ENCODE measurements at places on chromosomes 11 and 22.

DNA sequence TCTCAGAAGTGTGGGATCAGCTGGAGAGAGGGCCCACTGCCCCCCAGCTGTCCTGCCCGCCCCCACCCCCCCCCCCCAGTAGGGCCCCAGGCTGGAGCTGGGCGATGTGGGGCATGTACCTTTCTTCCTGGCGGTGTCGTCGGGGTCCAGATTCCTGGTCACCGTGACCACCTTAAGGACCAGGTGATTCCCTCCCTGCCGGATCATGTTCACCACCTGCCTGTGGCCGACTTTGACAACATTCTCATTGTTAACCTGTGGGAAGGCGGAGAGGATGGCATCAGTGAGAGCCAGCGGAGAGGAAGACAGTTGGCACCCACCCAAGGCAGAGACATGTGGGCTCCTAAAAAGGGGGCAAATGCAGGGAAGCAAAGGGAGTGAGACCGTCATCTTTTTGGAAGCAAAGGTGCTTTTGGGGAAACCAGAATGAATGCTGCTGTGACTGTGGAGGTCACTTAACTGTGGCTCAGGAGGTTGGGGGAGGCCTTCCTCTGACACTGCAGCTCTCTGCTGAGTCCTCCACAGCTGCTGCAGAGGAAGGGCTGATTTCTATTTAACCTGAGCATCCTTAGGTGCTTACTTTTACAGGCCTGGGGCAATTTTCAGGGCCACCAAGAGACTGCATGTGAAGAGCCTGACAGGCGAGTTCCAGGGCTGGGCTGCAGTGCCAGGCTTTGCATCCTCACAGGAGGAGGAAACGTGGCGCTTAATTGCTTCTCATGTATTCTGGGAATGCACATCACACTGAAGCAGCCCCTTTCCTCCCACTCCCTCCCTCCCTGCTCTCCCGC is 104.5 kb downstream of the CTTN start:
- no peak for DNase-seq

DNA sequence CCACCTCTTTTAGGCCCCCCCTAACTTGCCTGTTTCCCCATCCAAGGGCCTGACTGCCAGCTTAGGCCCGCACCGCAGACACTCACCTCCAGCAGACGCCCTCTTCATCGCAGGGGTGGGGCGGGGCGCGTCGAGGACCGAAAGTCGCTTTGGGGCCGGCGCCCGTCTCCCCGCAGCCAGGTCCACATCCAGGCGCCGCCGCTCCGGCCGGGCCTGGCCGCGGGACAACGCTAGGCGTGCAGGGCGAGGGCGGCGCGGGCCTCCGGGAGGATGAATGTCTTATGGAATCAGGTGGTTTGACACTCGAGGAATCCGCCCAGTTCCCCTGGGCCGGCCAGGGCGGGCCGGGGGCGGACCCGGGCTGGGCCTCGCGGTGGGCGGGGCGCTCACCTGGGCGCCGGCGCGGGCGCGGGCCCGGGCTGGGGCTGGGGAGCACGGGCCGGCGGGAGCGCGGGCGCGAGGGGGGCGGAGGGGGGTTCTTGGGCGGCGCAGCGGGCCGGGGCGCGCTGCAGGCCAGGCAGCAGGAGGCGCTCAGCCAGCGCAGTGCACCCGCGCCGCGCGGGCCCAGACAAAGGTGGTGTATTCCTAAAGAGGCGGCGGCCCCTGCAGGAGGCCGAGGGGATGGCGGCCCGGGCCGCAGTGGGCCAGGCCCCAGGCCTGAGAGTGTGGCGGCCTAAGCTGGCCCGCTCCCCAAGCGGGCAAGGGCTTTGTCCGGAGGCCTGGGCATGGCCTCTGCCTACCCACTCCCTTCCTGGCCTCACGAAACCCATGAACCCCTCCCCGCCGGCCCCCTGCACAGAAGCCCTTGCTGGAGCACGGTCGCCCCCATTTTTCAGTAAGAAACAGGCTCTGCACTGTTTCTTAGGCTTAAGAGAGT is 177.6 kb downstream of the IGLL1 start:
- DNase-seq, result no peak

GRCh38 chr11:47438721-47439120 is 10.2 kb downstream of the RAPSN start:
- no peak for DNase-seq

DNA sequence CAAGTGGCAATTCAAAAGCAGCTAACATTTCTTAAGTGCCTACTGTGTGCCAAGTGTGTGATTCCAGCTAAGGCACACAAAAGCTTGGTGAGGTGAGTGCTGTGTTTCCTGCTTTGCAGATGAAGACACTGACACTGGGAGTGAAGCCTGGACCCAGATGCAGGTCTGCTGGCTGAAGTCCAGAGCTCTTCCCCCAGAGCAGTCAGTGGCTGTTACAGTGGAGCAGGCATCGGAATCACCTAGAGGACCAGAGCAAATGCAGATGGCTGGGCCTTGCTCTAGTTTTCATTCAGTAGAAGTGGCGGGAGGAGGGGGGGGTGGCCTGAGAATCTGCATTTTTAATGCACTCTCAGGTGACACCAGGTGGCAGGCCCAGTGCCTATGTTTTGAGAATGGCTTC is 342.3 kb downstream of the CADM1 start:
- DNase-seq, result no peak

GRCh38 chr11:66509131-66509561 is 1.3 kb upstream of the BBS1 start:
- no peak for DNase-seq

DNA sequence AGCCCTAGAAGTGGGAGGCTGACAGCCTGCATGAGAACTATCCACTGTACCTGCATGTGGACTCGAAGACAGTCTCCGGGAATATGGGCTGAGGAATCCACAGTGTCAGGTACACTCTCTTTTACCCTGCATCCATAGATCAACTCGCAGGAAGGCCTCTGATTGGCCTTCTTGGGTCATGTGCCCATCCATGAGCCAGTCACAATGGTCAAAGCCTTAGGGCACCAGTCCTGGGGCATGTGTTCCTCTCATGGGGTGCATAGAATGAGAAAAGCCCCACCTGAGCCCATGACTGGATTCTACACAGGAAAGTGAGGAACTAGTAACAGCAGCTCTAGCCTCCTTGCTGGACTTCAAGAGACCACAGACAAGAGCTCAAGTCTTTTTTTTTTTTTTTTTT is 10.6 kb downstream of the ART1 start:
- DNase-seq, result no peak

- peak; percentile 81 for DNase-seq
Observed at GRCh38 chr11:68257477-68258362, 14.1 kb downstream of the C11orf24 start.

DNA sequence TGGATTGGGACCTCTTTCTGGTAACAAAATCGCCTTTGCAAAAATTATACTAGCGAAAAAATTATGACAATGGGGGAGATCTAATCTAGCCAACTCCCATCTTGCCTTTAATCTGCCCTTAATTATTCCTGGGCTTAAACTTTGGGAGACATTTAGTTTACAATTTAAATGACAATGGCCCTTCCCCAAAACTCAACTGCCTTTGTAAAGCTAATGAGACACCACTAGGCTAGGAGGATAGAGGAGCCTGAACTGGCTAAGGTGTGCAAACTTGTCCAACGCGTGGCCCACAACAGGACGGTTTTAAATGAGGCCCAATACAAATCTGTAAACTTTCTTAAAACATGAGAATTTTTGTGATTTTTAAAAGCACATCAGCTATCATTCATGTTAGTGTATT is 67.3 kb downstream of the RSF1 start:
- DNase-seq, result no peak

DNA sequence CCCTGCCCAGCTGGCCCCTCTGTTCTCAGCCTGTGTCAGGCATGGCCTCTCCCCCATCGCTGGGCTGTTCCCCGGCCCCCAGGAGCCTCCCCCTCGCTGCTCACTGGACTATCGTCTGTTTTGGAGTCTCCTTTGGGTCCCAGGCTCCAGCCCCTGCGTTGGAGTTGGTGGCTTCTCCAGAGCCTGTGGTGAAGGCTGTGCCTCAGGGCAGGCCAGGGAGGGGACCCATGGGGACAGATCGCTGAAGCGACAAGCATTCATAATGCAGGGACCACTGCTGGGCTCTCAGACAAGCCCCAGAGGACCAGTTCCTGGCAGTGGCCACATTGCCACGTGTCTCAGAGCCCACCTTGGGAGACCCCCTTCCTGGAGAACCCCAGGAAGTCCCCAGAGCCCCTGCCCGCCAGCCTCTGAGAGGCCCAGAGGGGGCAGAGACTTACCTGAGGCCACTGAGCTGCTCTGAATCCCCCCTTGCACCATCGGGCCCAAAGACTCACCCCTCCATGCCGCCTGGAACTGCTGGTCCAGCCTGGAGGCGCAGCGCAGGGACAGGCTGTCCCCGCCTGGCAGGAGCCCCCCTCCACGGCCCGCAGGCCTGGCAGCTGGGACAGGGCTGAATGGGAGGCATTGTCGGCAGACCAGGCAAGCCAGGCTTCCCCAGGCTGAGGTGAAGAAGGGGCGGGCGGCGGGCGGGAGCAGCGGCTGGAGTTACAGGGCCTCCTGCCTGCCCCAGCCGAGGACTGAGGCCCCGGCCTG is at the start of gene CHADL:
TSS of gene CHADL (minus strand) at position 555 of the 756 bp plus-strand sequence. CDS start at position 505, 50 bp downstream.
- no peak for DNase-seq

DNA sequence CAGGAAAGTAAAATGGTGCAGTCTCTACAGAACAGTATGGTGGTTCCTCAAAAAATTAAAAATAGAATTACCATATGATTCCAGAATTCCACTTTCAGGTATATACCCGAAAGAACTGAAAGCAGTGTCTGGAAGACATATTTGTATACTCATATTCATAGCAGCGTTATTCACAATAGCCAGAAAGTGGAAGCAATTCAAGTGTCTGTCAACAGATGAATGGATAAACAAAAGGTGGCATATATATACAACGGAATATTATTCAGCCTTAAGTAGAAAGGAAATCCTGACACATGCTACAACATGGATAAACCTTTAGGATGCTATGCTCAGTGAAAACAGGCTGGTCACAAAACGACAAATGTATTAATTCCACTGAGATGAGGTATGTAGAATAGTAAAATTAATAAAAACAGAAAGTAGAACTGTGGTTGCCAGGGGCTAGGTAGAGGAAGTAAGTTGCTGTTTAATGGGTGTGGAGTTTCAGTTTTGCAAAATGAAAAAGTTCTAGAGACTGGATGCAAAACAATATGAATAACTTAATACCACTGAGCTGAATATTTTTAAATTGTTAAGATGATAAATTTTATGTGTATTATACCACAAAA is 14.5 kb downstream of the SAA1 start:
- DNase-seq, result no peak

GRCh38 chr11:100592619-100593260 is 94.3 kb upstream of the ARHGAP42 start:
- no peak for DNase-seq

DNA sequence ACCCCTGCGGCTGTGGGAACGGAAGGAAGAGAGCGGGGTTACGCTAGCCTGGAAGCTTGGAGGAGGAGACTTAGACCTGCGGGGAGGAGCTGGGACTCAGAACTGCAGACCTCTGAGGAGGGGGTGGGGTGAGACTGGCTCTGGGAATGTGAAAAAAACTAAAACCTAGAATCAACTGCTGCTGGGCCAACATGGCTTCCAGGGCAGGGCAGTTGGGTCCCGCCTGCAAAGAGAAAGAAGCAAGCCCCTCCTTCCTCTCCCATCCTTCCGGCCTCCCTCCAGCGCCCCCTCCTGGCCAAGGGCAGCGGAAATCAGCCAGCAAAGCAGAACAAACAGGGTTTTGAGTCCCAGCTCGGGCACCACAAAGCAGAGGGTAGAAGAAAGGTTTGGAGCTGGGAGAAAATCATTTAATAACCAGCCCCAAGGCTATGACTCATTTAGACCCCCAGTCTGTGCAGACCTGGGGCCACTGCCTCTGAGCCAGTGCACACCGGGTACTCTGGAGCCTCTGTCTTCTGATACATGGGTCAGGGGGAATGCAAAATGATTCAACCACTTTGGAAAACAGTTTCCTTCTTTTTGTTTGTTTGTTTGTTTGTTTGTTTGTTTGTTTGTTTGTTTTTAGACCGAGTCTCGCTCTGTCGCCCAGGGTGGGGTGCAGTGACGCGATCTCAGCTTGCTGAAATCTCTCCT is 7.3 kb upstream of the NCF4 start:
- peak; percentile 85 for DNase-seq

GRCh38 chr11:78840200-78840599 is 265.5 kb upstream of the NARS2 start:
- no peak for DNase-seq

DNA sequence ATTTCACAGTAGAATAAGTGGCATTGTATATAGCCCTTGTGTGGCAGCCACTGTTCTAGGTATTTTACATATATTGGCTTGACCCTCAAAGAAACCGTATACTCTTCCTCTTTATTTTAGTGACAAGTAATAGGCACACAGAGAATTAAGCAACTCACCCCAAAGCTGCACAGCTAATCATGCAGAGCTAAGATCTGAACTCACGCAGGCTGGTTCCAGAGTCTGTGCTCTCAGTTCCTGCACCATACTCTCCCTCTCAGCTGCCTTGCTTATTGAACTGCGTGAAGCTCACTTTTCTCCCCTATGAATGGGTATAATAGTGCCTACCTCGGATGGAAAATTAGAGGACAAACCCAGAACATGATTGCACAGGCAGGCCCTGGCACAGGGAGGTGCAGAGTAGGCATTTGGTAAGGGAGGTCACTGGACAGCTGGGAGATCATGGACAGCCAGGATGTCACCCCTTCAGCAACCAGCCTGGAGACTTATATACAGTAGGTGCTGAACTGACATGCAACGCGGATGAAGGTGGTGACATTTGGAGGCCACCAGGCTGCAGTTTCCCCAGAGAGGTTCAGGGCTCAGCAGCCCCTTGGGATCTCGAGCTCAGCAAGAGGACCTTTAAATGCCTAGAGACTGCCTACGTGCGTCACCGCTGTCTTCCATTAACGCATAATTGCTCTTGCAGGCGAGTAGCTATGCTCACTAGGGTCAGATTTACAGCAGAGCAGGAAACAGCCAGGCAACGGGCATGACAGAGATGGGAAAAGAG is 78.4 kb upstream of the TP53I11 start:
- DNase-seq, result no peak

GRCh38 chr11:45104790-45105084 is 41.7 kb upstream of the PRDM11 start:
- no peak for DNase-seq

DNA sequence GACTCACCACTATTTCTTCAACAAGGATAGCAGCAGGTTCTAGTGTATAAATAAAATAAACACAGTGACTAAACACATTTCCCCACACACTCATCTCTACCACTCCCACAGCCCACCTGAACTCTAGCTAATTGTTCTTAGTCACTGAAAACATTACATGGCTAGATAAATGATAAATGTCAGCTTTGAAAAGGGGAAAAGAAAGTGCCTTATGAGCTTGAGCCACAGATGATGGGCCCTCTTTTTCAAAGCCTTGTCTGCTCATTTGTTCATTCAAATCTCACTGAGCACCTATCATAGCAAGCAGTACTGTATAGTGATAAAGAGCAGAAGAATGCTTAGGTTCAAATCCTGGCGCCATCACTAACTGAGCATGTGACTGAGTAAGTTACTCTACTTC is 58.3 kb downstream of the SIK3 start:
- DNase-seq, result no peak

DNA sequence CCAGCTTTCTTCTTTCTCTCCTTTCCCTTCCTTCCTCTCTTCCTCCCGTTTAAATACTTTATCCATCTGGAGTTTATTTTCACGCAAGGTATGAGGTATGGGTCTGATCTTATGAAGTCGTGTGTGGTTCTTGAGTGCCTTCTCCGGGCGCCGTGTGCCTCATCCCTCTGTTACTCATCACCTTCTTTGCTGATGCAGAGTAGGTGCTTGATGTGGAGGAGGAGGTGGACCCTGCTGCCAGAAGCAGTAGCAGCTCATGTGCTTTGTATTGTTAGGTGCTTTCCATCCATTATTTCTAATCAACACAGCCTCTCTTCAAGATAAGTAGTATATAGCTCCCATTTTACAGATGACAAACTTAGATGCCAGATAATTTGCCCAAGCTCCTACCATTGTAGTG is 47.0 kb downstream of the TNRC6B start:
- DNase-seq, result no peak
